Hypothalamus (tissue), 51 donors: ENCODE measurements at places on chromosomes 4 and X.

DNA sequence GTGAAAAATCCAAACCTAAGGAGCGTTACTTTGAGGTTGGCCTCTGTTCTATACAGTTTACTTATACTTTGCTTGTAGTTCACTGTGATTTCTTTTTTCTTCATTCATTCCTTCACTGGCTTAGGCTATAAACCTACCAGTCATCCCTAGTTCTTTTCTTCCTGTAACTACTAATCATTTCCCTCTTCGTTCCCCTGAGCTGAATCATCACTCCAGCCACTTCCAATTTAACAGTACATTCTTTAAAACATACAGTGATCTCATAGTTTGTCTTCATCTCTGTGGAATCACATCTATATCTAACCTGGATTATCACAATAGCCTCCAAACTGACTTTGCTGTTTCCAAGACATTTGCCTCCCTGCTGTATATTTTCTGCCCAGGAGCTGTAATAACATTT, 25.2 kb upstream of the NPFFR2 start:
- no peak for DNase-seq

GRCh38 chr4:83819582-83819981, 283.7 kb downstream of the GPAT3 start:
- no peak for DNase-seq

DNA sequence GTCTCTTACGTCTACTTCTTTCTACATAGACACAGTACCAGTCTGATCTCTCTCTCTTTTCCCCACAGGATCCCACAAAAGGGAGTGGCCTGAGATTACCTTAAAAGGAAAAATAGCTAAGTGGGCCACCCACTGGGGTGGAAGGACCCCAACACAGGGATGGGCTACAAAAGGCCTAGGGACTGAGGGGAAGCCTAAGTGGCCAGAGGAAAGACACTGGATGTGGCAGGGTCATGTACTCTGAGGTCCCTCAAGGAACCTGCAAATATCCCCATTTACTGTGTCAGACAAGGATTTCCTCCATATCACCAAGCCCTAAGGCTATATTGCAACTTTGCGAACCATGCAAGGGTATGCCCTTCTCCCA, 6.5 kb upstream of the PRDX4 start:
- no peak for DNase-seq

- DNase-seq = no peak
Measured at GRCh38 chr4:108804648-108805273, 41.9 kb upstream of the ETNPPL start.

- no peak for DNase-seq
Measured at GRCh38 chr4:45661893-45662292, 462.0 kb downstream of the GABRG1 start.

DNA sequence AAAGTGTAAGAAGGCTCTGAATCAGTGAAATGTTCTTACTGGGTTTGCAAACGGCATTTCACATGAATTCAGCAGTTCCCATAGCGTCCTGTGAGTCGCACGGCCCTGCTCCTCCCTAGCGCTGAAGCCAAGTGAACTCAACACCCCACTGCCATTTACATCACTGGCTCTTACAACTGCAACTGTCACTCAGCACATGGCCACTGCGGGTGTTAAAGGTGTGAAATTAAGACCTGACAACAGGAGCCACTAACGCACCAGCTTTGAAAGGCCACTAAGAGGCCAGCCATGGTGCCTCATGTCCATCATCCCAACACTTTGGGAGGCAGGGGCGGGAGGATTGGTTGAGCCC, 31.7 kb downstream of the RNF212 start:
- DNase-seq = no peak

DNA sequence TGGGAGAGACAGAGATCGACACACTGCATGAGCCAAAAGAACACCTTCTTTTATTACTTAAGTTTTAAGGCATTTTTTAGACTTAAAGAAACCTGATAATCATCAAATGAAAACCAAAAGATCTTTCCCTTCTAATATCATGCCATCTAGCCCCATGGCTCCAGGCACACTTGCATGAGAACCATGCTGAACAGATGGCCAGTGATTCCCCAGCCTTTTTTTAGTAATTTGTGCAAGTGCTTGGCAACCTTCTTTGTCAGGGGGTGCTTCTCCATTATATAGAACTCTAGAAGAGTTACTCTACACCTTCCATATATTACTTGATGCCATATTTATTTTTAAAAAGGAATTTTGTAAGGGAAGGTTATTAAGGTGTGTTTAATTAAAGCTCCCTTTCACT, 182.2 kb upstream of the TEX13C start:
- DNase-seq = no peak

DNA sequence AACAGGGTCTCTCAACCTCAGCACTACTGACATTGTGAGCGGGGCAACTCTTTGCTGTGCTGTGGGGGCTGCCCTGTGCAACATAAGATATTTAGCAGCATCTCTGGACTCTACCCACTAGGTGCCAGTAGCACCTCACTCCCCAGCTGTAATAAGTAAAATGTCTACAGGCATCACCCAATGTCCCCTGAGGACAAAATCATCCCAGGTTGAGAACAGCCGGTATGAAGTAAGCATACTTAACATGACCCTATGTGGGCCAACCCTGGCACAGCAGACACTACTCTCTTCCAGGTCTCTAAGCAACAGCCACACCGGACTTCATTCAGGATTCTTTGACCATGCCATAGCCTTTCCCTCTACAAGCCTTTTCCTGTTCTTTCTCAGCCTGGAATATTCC, 10.5 kb upstream of the MGST2 start:
- DNase-seq = no peak

DNA sequence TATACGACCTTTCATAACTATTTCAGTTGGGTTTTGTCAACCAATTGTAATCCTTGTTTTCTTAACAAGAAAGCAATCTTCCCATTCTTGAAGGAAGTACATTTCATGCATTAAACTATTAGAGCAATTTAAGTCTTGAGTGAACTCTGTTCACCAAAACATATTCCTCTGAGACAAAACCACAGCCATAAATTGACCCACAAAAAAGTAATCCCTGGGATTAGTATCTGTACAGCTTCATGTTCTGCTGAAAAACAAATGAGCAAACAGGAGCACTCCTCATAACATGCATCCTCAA, 207.0 kb upstream of the PDE5A start:
- no peak for DNase-seq

DNA sequence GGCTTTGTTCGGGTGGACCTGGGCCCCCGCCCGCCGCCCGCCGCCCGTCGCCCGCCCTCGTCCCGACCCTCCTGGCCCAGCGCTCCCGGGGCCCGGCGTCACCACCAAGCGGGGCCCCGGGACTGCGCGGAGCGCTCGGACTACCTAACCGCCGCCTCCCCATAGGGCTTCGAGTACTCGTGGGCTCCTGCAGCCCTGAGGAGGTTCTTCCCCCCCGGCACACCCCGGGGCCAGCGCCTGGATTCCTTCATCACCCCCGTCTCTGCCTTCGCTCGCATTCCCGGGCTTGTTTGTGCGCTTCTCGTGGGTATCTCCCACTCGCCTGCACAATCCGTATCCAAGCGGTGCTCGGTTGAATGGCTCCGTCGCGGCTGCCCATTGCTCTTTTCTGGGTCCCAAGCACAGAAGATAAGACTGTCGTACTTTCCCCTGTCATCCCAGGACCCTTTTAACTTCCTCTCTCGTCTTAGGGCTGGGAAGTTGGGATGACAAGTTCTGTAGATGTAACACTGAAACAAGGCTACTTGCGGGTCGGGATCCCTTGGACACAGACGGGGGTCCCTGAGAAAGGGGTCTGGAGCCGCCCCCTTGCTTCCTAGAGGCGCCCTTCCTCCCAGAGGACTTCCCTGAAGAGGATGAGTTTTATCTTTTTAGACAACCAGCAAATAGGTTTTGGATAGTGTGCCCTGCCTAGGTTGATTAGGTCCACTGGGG, 565 bp downstream of the MOB1B start:
- no peak for DNase-seq

- no peak for DNase-seq
Measured at GRCh38 chrX:15913146-15913545, 58.5 kb upstream of the AP1S2 start.

DNA sequence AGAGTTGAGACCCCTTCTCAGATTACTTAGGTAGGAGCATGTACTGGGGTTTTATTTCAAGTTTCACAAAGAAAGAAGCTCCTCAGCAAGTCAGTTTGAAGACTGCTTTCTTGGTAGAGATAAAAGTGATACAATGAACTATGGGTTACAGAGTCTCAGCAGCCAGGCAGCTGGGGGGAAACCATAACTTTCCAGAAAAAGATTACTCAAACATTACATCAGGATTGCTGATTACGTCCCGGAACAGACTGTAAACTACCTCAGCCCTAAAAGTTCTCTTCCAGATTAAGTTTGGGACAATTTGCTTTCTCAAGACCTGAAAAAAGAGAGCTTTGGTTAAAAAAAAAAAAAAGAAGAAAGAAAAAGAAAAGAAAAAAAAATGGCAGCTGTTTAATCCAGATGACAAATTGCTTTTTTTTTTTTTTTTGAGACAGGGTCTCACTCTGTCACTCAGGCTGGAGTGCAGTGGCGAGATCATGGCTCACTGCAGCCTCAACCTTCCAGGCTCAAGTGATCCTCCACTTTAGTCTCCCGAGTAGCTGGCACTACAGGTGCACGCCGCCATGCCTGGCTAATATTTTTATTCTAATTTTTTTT, 16.6 kb downstream of the SAT1 start:
- DNase-seq = no peak

- no peak for DNase-seq
Measured at GRCh38 chrX:18574591-18574990, 97.3 kb downstream of the RS1 start.

DNA sequence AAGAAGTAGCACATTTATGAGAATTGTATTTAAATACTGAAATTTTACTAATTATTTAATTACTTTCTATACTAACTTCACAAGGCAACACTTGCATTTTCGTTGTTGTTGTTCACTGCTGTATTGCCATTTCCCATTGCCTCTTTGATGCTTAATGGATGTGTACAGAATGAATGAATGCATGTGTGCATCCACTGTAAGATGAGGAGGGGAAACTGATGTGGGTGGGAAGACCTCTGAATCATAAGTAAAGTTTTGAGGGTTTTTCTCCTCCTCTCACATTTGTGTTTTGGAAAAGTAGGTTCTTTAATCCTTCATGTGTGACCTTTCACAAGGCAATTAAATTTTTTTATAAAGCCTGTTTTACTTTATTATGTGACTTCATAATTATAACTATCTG, 46.8 kb downstream of the PDLIM5 start:
- DNase-seq = no peak

- no peak for DNase-seq
Measured at GRCh38 chr4:38310446-38311043, 350.3 kb downstream of the PTTG2 start.

- no peak for DNase-seq
Measured at GRCh38 chr4:139975830-139976272, 178.1 kb downstream of the MAML3 start.

- no peak for DNase-seq
Measured at GRCh38 chr4:54547299-54548097, 110.3 kb upstream of the KIT start.

DNA sequence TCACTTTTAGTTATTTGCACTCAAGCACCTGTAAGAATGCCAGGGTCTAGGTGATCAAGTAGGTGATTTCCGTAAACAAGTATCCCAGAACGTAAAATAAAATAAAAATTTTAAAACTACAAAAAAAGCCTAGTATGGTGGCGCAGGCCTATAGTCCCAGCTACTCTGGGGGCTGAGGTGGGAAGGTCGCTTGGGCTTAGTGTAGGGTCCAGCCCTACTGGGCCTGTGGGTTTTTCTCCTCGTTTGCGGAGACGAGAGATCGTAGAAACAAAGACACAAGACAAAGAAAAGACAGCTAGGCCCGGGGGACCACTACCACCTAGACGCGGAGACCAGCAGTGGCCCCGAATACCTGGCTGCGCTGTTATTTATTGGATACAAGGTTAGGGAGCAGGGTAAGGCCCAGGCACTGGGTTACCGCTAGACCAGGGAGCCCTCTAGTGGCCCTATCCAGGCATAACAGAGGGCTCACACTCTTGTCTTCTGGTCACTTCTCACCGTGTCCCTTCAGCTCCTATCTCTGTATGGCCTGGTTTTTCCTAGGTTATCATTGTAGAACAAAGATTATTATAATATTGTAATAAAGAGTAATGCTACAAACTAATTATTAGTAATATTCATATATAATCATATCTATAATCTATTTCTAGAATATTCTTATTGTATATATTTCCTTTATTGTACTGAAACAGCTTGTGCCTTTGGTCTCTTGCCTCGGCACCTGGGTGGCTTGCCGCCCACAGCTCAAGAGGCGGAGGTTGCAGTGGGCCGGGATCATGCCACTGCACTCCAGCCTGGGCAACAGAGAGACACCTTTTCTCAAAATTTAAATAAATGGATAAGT, 38.4 kb downstream of the SAGE1 start:
- no peak for DNase-seq

DNA sequence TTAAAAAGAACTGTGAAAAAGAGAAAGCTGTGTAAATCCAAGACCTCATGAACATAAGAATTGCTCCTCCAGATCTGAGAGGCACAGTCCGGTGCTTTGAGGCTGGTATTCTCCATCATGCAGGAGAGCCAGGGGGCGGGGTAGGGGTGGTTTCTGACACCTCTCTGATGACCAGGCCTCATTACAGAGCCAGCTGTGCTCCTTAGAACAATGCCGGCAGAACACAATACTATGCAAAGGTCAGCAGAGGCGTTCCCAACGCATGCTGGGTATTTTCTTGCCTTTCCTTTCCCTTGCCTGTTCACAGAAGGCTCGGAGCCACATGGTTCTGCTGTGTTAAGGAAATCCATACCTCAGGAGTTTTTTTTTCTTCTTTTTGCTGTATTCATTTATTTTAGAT, 91.2 kb upstream of the SOD3 start:
- no peak for DNase-seq

DNA sequence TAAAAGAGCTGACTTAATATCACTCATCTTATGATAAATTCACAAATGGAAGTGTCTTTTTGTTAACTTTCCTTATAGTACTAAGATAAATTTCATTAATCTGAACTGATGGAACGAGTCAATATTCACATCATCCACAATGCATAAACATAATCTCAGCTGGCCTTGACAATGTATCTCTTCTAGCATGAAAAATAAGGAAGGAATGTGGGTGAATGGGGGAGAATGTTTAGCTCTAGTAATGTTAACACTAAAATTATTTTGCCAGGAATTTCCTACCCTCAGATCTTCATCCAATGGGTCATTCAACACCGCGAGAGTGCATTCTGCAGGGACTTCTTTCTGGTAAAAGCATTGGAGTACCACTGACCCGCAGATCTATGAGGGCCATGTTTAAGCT, 15.8 kb downstream of the TRPC3 start:
- DNase-seq = no peak

DNA sequence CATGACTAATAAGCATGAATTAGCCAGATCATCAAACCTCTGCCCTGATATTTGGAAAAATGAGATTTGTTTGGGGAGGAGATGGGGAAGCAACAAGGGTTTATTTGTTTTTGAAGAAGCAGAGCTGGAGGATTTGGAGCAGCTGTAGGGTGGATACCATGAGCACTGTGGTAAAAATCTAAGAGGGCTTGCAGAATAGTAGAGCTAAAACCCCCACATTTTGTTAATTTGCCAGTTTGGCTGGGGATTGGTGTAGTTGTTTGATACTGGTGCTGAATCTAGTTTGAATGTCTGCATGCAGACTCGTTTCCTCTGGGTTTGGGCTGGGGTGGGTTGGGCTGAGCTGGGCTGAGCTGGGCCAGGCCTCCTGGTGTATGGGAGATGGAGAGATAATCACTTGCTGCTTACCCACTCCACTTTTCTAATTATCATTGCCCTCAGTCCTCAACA, 43.7 kb downstream of the SMAD1 start:
- no peak for DNase-seq

- DNase-seq = no peak
Measured at GRCh38 chr4:151792995-151793394, 32.2 kb upstream of the GATB start.

GRCh38 chr4:165813606-165814005, 59.4 kb upstream of the TLL1 start:
- DNase-seq = no peak

- DNase-seq = no peak
Measured at GRCh38 chr4:3730422-3731190, 35.6 kb upstream of the ADRA2C start.
